ENCODE measurements at places on chromosomes 5 and 9.
A peak's percentile ranks its signal among the peaks of the same experiment; 100 is the strongest.

DNA sequence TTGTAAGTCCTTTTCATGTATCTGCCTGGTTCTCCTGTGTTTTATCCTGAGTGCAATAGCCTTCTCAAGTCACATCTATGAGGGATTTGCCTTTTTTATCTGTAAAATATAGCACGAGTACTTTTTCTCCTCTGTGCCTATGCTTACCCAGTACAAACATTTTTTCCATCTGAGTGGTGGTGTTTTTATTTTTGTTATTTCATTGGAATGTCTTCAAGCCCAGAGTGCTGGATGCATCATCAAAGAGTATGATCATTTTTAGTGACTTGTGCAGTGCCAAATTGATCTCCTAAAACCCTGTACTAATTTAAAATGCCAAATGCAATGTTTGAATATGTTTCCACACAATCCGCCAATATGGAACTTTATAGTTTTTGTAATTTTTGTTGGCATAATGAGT is 86.1 kb downstream of the TLE4 start:
- DNase-seq, result no peak

DNA sequence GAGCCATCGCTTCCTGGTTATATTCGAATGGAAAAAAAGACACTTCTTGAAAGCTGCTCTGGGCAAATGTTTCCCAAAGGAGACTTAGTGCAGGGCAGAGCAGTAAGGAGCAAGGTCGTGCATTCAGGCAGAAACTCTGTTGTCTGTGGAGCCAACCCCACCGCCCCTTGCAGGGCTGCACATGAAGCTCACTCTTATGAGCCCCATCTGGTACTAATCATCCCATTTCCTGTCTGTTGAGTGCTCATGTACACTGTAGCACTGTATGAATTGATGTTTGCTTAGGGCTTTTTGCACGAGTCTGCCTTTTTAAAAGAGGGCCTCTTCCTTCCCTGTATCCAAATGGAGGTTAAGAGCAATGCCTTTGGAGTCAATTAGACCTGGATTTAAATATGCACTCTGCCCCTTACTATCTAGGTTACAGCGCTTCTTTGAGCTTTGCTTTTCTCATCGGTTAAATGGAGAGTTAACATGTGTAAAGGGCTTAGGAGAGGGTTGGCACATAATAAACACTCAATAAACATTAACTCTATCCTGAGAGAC is 25.4 kb downstream of the HMHB1 start:
- peak; percentile 59 for DNase-seq

DNA sequence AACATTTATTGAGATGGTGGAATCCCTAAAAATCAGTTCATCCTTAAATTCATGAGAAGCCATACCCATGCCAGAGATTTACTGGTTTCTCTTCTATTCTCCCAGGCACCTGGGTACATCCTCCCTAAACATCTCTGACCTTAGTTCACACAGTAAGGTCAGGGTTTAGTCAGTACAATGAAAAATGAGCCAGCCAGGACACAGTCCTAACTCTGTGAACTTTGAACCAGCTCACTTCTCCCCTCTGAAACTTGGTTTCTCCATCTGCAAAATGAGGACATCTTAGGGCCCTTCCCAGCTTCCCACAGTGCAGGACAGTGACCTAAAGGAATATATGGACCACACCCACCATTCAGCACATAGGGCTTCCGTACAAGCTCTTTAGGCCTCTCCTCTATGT is 1.9 kb downstream of the NOP16 start:
- DNase-seq, result no peak

DNA sequence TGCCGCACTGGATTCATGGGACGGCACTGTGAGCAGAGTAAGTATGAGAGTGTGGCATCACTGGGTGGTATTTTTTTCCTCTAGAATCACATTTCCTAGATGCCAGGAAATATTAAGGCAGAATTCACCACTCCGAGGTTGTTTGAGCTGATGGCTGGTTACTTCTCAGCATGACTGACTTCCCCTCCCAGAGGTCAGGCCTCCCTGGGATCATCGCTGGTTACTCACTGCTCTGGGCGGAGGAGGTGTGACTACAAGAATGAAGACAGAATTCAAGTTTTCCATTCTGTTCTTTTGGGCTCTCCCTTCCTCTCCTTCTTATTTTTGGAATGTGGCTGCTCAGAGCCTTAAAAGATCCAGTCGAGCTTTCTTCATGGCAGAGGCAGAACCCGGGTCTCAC is 76.6 kb upstream of the PRRC1 start:
- DNase-seq, result no peak

- no peak for DNase-seq
These were observed 3.3 kb downstream of the LPAR1 start for GRCh38 chr9:111034898-111035539.

- DNase-seq, result no peak
These were observed 243.2 kb downstream of the BRINP1 start for GRCh38 chr9:119126040-119126439.

- no peak for DNase-seq
These were observed 10.7 kb upstream of the UBAC1 start for GRCh38 chr9:135971892-135972291.

Data from BJ (cell line).